ENCODE measurements at places on chromosomes 1 and 21. TPM values are rescaled to one million over a fixed set of nuclear protein-coding genes. Genes with fewer than 3 reads are reported as not detected.

DNA sequence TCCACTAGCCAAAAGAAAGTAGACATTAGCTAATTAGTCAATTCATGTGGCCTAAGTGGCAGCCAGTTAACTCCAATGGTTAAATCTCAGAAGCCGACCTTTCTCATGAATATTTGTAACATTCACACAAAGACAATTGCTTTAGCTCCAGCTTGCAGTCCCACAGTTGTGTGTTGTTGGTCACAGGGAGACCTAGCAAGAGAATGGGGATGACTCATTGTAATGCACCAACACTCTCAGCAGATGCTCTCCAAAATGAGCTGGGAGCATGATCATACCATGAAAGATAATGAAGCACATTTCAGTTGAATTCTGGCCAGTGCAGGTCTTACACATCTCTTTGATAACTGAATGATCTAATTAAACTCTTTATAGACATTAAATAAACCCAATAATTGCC is 160.4 kb downstream of the HLX start:
- H3K4me1 ChIP-seq: no peaks in the 10 kb centered on the region
- H3K27ac ChIP-seq: no peak overlapping the region
- no peak for DNase-seq
- H3K27me3 ChIP-seq: no peaks in the 10 kb centered on the region

- peaks cover 14% of the 10 kb centered on the region for H3K27me3 ChIP-seq
- H3K36me3 ChIP-seq: no peaks in the 10 kb centered on the region
- DNase-seq: no peak
- no peak overlapping the region for H3K27ac ChIP-seq
- no peaks in the 10 kb centered on the region for H3K4me1 ChIP-seq
Measured at GRCh38 chr1:112496290-112496689, 12.5 kb upstream of the WNT2B start.

DNA sequence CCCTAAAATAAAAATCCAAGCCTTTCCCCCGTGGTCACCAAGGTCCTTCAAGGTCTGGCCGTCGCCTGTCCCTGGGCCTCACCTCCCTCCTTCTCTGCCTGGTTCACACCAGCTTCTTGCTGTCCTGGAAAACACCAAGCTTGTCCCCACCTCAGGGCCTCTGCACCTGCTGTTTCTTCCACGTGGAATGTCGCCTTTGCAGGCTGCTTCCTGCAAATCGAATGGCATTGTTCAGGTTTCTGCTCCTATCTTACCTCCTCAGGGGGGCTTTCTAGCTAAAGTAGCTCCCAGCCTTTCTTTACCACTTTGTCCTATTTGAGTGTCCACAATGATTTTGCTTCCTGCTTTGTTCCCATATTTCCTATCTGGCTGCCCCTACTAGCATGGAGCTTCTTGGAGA is 3.3 kb upstream of the CASZ1 start:
- no peak overlapping the region for H3K4me3 ChIP-seq
- H3K27ac ChIP-seq: no peak overlapping the region
- H3K27me3 ChIP-seq: peaks cover 16% of the 10 kb centered on the region
- peaks cover 10% of the 10 kb centered on the region for H3K4me1 ChIP-seq

GRCh38 chr1:10862743-10863335 is 66.4 kb upstream of the CASZ1 start:
- no peaks in the 10 kb centered on the region for H3K36me3 ChIP-seq
- DNase-seq: no peak
- peaks cover 13% of the 10 kb centered on the region for H3K4me1 ChIP-seq
- H3K27me3 ChIP-seq: peaks cover 19% of the 10 kb centered on the region

DNA sequence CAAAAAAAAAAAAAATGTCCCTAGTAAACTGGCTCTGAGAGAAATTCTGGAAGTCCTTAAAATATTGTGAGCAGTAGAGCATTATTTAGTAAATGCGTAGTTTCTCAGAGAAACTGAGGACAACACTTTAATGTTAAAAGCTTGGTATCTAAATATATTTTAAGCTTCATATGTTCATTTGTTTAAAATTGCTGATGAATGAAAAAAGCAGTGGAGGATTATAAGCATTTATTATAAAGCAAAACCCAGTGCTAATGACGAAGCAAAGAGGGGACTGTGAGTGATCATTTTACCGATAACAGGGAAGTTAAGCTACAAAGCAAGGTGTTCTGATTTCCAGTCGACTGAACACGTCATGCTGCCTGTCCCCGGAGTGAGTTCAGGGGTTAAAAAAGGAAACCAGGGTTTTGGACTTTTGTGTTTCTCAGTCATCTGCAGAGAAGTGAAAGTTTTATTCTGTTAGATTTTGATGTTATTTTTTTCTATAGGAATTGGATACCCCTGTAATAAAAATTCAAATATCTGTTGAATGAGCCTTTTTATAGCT is 64.5 kb upstream of the SCCPDH start:
- H3K4me3 ChIP-seq: no peak overlapping the region
- peaks cover 13% of the 10 kb centered on the region for H3K36me3 ChIP-seq
- no peaks in the 10 kb centered on the region for H3K27me3 ChIP-seq
- H3K27ac ChIP-seq: no peak overlapping the region
- no peaks in the 10 kb centered on the region for H3K4me1 ChIP-seq
- no peak for DNase-seq

GRCh38 chr1:47661040-47661439 is 223.2 kb downstream of the FOXD2 start:
- no peaks in the 10 kb centered on the region for H3K27me3 ChIP-seq
- no peaks in the 10 kb centered on the region for H3K4me1 ChIP-seq
- no peak overlapping the region for H3K27ac ChIP-seq
- no peak overlapping the region for H3K4me3 ChIP-seq
- no peaks in the 10 kb centered on the region for H3K36me3 ChIP-seq

GRCh38 chr21:23455676-23456075 is 2151.6 kb downstream of the MRPL39 start:
- no peak overlapping the region for H3K4me3 ChIP-seq
- H3K27ac ChIP-seq: no peak overlapping the region
- no peaks in the 10 kb centered on the region for H3K4me1 ChIP-seq
- no peak for DNase-seq
- no peaks in the 10 kb centered on the region for H3K27me3 ChIP-seq

- no peaks in the 10 kb centered on the region for H3K27me3 ChIP-seq
- H3K27ac ChIP-seq: no peak overlapping the region
- peak; percentile 17 for DNase-seq
- H3K4me3 ChIP-seq: no peak overlapping the region
- H3K4me1 ChIP-seq: no peaks in the 10 kb centered on the region
Measured at GRCh38 chr1:204258213-204259115, 44.7 kb upstream of the GOLT1A start.

DNA sequence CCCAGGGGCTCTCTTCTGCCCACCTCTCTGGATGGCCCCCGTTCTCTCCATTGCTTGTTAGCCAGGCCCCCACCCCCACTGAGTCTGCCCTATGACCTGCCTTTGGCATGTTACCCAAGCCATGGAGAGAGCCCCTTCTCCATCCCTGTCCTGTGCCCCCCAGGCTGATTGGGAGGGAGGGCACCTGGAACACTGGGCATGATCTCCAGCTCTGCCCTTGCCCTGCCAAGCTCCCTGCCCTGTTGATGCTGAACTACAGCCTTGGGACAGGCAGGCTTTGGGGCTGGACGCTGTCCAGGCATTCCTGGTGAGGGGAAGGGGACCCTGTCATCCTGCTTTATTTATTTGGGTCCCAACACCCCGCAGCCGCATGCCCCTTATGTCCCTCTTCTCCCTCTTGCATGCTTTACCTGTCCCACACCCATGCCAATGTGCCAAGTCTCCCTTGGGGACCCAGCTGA is 10.7 kb downstream of the TRIM46 start:
- no peaks in the 10 kb centered on the region for H3K27me3 ChIP-seq
- no peak overlapping the region for H3K4me3 ChIP-seq
- no peaks in the 10 kb centered on the region for H3K36me3 ChIP-seq
- H3K27ac ChIP-seq: no peak overlapping the region

DNA sequence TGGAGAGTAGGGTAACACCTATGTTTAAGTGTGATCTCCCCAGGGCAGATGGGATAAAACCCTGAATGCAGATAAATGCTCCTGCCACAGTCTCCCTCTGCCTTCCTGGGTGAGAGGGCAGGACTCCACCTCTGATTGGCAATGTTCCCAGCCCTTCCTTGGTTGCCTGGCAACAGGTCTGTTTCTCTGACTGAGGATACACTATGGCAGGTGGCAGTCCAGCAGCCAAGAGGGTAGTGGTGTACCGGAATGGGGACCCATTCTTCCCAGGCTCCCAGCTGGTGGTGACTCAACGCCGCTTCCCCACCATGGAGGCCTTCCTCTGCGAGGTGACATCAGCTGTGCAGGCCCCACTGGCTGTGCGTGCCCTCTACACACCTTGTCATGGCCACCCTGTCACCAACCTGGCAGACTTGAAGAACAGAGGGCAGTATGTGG is at the start of gene DCDC2B:
Gene DCDC2B (plus strand): TSS at position 199 of the 438 bp plus-strand sequence. CDS start 5 bp downstream, at position 204.
- no peak for DNase-seq
- H3K27me3 ChIP-seq: no peaks in the 10 kb centered on the region
- H3K4me3 ChIP-seq: no peak within 1 kb of the TSS
- peaks cover 7% of the 10 kb centered on the region for H3K36me3 ChIP-seq
- H3K4me1 ChIP-seq: peaks cover 28% of the 10 kb centered on the region
- H3K27ac ChIP-seq: no peak within 1 kb of the TSS

DNA sequence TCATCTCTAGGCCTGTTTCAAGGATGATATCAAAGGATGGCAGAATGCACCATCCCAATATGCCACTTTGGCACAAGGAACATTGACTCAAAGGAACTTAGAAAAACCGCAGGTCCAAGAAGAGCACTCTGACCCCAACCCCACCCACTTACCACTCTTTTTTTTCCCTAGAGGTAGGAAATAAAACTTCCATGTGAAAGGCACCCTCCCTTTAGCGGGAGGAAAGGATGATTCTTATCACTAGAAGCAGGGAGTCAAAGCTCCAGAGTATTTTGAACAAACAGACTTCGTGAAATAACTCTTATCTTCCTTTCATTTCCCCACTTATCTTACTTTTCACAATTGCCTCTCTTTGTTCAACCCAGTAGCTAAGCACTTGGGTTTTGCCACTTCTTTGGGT is 22.2 kb downstream of the PSMG1 start:
- H3K4me3 ChIP-seq: no peak overlapping the region
- H3K36me3 ChIP-seq: no peaks in the 10 kb centered on the region
- H3K27ac ChIP-seq: no peak overlapping the region
- no peak for DNase-seq

- H3K27ac ChIP-seq: no peak overlapping the region
- peak overlapping the region; percentile 44 for H3K4me3 ChIP-seq
- H3K4me1 ChIP-seq: peaks cover 31% of the 10 kb centered on the region
- DNase-seq: peak; percentile 75
- no peaks in the 10 kb centered on the region for H3K36me3 ChIP-seq
Measured at GRCh38 chr1:25922056-25922970, 16.1 kb upstream of the STMN1 start.

DNA sequence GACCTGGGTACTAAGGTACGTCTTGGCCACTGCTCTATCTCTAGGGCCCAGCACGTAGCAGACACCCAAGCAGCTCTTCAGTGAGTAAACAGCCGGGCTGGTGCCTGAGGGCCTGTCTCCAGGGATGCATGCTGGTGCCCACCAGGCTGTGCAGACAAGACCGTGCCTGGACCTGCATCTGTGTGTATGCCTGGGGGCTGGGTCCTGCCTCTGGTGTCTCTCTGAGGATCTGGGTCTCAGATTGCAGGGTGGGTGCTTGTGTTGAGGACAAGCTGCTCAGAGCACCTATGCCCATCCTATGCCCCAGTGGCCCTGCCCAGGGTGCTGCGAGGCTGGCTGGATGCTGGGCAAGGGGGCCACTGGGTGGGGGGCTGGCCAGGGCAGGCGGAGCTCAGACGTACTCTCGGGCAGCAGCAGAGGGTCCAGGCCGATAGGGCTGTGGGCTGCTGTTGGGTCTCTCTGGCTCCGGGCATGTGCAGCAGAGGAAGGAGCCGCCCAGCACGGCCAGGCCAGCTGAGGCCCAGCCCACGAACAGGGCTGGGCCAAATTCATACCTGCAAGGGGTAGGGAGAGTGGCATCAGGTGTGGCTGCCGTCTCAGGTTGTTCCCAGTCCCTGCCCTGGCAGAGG is 4.4 kb downstream of the CLDN19 start:
- no peaks in the 10 kb centered on the region for H3K27me3 ChIP-seq
- DNase-seq: no peak
- H3K4me3 ChIP-seq: no peak overlapping the region
- no peak overlapping the region for H3K27ac ChIP-seq
- no peaks in the 10 kb centered on the region for H3K36me3 ChIP-seq

- H3K27ac ChIP-seq: no peak overlapping the region
- no peaks in the 10 kb centered on the region for H3K36me3 ChIP-seq
- DNase-seq: no peak
- no peaks in the 10 kb centered on the region for H3K27me3 ChIP-seq
Measured at GRCh38 chr1:159869173-159869572, 6.7 kb upstream of the VSIG8 start.

- H3K4me3 ChIP-seq: no peak overlapping the region
- no peaks in the 10 kb centered on the region for H3K27me3 ChIP-seq
- peaks cover 11% of the 10 kb centered on the region for H3K4me1 ChIP-seq
- H3K27ac ChIP-seq: no peak overlapping the region
- DNase-seq: no peak
- no peaks in the 10 kb centered on the region for H3K36me3 ChIP-seq
Measured at GRCh38 chr21:42777064-42777756, 102.1 kb downstream of the WDR4 start.

GRCh38 chr1:225990705-225991464 is 8.3 kb downstream of the SDE2 start:
- no peak overlapping the region for H3K4me3 ChIP-seq
- peaks cover 82% of the 10 kb centered on the region for H3K36me3 ChIP-seq
- H3K27me3 ChIP-seq: no peaks in the 10 kb centered on the region
- no peak for DNase-seq
- H3K4me1 ChIP-seq: peaks cover 3% of the 10 kb centered on the region

- no peak overlapping the region for H3K4me3 ChIP-seq
- H3K4me1 ChIP-seq: no peaks in the 10 kb centered on the region
- H3K27ac ChIP-seq: no peak overlapping the region
- H3K36me3 ChIP-seq: no peaks in the 10 kb centered on the region
Measured at GRCh38 chr1:77370161-77370560, 88.3 kb downstream of the AK5 start.

SH3BGR gene
- total RNA-seq: 1.3 TPM

KIF2C gene
- total RNA-seq: 0.59 TPM

TXNIP gene
- 1,422 TPM for total RNA-seq

NMNAT2 gene
- not detected for total RNA-seq

KANK4 gene
- total RNA-seq: not detected

RUSC1 gene
- 20.4 TPM for total RNA-seq

HPCAL4 gene
- 1.6 TPM for total RNA-seq

WDR64 gene
- total RNA-seq: not detected
